ENCODE measurements at places on chromosomes 6 and 20.

- no peak for DNase-seq
Measured at GRCh38 chr20:52668626-52669025, 303.5 kb upstream of the TSHZ2 start.

- no peak for DNase-seq
Measured at GRCh38 chr6:107353773-107354382, 105.5 kb downstream of the PDSS2 start.

GRCh38 chr6:124430740-124431318 lies 531.4 kb upstream of the RNF217 start:
- DNase-seq: no peak

DNA sequence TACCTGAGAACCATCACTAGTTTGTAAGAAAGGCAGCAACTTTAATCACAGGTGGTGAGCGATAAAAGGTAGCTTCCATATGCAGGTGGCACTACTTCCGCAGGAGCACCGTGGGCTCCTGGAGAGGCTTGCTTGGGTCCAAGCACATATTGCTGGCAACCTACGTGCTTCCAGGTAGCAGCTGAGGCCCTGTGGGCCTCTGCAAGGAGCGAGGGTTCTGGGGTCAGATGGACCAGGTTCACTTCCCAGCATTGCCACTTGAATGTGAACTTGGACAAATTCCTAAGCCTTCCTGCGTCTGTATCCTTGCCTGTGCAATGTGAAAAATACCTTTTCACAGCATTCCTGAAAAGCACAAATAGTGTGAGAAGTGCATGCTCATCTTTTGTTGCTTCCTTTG lies 31.0 kb downstream of the TXNDC5 start:
- no peak for DNase-seq

GRCh38 chr20:11054266-11054993 lies 380.6 kb upstream of the JAG1 start:
- no peak for DNase-seq

DNA sequence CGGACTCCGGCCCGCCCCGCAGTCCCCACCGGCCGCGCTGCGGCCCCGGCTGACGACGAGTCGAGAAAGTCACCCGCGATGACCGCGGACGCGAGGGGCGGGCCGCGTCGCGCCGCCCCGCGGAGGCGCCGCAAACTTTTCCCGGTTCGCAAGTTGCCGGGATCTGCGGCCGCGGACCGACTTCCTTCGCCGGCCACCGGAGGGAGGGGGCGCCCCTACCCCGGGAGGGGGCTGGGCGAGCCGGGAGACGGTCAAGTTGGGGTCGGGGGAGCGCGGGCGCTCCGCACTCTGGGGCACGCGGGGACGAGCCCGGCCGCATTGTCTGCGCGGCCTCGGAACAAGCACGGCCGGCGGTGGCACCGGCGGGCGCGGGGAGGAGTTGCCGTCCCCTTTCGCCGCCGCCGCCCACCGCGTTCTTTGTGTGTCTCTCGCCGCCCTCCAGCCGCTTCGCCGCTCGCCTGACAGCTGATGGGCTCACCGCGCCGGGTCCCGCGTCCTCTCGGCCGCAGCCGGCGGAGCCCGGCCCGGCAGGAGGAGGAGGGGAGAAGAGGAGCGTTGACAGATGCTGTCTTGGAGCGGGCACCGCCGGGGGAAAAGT lies 131.6 kb downstream of the OGFRL1 start:
- DNase-seq: no peak

- no peak for DNase-seq
Measured at GRCh38 chr20:63611646-63612045, 15.3 kb downstream of the GMEB2 start.

GRCh38 chr6:38127284-38127683 lies 307.8 kb downstream of the ZFAND3 start:
- DNase-seq: no peak

DNA sequence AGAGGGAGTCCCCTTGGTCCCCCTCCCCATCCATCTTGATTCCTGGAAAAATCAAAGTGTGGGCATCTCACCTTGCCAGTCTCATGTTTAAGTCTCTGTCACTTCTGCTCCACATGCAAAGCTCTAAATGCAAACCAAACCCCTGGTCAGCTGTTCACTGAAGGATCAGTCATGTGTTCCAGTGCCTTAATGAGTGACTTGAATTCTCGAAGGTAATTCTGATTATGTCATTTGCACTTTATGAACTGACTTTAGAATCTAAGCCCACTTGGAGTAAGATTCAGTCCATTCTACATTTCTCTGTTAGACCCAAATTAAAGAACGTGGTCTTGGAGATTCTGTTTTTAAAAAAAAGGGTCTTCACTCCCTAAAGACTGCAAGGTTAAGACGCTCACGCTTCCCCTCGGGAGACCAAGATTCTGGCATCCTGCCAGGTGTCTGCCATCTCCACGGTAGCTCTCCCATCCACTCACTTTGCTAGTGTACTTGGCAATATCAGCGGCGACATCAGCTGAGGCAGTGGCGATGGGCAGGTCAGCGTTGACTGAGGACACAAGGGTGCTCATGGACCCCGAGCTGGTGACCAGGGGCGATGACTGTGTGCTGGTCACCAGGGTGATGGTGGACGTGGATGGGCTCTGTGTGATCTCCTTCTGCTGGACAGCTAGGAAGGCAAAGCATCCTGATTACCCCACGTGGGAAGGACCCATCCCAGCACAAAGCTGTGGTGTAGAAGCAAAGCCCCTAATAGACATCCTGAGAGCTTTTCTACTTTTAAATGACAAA lies 120.5 kb downstream of the ZMYND8 start:
- no peak for DNase-seq

DNA sequence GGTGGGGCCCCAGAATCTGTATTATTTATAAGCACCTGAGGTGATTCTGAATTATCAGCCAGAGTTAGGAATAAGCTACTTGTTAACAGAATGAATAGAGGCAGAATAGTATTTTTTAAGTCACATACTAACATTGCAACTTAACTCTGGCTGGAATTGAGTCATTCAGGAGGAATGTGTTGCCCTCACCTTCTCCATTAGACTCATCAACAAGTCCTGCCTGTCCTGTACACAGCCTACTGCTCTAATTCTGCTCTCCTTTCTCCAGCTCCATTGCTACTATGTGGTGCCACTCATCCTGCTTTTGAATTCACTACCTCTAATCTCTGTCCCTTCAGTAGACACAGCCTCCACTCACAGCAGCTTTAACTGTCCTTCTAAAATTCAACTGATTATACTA lies 669.4 kb downstream of the DHX35 start:
- DNase-seq: no peak

- DNase-seq: no peak
Measured at GRCh38 chr6:39850736-39851297, 58.6 kb downstream of the DAAM2 start.

GRCh38 chr6:135291288-135292076 lies 110.4 kb downstream of the MYB start:
- DNase-seq: no peak

- no peak for DNase-seq
Measured at GRCh38 chr6:148780918-148781436, 34.1 kb downstream of the UST start.

- no peak for DNase-seq
Measured at GRCh38 chr6:143183666-143184065, 123.0 kb downstream of the AIG1 start.

GRCh38 chr20:52402950-52403349 lies 211.4 kb upstream of the ZFP64 start:
- DNase-seq: no peak

- no peak for DNase-seq
Measured at GRCh38 chr6:56037601-56038000, 162.2 kb upstream of the BMP5 start.

DNA sequence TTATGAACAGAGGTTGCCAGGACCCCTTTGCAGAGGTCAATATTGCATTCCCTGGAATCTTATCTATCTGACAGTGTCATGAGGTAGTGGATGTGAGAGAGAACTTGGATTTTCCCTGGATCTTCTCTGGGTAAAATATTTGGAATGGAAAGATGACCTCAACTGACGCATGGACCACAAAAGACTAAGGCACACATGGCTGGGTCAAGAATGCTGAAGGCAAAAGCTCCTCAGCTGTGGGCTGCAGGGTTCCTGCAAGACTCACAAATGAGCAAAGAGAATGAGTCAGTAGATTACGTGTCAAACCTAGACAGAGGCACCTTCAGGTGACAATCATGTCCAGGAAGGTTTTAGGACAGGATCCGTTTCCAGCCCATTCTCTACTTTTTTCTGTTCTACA lies 484.0 kb downstream of the C6orf118 start:
- no peak for DNase-seq

DNA sequence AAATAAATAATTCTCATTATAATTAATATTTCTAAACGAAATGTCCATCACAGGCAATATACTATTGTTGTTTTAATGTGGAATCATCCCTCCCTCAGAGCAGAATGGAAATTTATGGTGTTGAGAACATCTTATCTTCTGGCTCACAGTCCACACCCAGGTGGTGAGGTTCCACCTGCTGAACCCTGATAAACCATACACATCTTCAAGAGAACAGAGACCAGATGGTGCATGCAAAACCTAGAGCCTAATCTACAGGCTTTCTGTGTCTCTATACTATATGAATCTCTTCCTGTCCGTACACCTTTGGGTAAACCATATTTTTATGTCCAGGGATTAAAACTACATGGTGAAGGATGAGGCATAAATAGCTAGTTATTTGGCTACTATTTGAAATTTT lies 52.3 kb upstream of the UFL1 start:
- no peak for DNase-seq

- DNase-seq: no peak
Measured at GRCh38 chr20:48725555-48725991, 102.2 kb downstream of the PREX1 start.

- no peak for DNase-seq
Measured at GRCh38 chr6:69732045-69732444, 64.8 kb downstream of the LMBRD1 start.

DNA sequence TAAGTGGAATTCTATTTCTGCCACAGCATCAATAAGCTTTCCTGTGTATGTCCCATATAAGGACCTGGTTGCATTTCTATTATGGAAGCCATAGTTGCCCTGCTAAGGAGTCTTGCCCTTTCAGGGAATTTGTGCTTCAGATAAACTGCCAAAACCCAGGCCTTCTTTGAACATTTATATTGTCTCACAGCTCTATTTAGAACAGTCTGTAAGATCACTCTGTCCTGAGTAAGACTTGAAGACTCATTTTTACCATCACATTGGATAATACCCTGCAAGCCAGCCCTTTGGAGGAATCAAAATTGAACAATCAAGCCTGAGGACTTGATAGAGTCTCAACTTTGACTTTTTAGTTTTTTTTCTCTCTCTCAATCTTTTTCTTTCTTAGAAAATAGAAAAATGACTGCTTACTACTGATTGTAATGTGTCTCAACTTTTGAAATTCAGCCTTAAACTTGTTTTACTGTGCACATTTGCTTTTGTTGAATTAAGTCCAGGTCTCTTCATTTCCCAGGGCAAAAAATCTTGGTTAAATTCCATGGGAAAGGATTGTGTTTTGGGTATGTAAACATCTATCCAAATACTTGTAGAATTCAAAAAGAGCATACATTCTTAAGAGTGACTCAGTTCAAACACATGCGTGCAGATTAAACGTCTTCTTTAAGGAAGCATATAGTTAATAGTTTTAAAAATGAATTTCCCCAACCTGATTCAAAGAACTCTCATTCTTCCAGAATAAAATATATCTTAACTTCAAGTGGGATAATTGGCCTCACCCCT lies 91.2 kb downstream of the PLCB1 start:
- no peak for DNase-seq

DNA sequence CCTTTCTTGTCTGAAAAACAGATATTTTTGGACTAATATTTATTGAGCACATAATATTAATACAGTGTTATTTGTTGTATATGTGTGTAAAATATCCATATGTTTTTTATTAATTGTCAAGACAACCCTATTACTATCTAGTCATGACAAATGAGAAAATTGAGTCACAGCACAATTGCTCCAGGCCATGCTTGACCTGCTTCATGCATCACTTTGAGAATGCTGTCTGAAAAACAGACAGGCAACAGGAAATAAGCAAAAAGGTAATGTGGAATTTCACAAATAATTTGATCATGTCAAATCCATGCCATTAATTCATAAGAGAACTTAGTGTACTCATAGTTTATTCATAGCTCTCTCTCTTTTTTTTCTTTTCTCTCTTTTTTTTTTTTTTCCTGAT lies 246.5 kb downstream of the RIMS1 start:
- no peak for DNase-seq

DNA sequence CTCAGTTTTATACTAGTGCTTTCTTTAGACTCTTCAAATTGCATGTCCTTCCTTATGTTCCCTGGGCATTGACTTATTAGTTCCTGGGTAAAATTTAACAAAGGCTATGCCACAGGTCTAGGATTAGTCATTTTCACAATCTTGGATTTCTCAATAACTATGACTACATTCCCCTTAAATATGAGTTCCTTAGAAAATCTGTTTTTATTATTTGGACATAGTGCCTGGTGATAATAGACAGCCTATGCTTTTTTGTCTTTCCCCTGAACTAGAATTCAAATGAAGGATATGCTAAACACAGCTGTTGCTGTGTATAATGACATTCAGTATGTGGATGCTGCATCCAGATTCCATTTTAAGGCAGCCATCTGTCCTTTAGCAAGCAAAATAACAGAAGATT lies 1252.8 kb upstream of the GJE1 start:
- no peak for DNase-seq

GRCh38 chr6:67231092-67231491 lies 1404.0 kb upstream of the ADGRB3 start:
- DNase-seq: no peak

Measured in 8988T (cell line).